ENCODE measurements at places on chromosomes 4 and X.

DNA sequence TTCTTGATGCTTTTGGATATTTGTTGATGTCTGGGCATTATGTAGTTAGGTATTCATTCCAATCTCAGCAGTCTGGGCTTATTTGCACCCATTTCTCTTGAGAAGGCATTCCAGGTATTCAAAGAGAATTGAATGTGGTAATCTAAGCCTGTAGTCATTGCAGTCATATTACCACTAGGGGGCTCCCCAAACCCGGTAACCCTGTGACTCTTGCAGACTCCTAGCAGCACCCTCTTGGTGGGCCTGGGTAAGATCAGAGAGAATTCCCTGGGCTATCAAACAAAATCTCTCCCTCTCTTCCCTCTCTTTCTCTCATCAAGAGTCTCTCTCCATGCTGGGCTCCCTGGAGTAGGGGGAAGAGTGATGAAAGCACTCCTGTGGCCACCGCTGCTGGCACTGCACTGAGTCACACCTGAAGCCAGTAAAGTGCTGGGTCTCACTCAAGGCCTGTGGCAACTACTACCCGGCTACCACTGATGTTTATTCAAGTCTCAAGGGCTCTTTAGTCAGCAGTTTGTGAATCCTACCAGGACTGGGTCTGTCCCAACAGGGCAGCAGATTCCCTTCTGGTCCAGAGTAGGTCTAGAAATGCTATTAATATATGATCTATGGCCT lies 187.7 kb upstream of the NUDT10 start:
- peak; percentile 47 for DNase-seq

DNA sequence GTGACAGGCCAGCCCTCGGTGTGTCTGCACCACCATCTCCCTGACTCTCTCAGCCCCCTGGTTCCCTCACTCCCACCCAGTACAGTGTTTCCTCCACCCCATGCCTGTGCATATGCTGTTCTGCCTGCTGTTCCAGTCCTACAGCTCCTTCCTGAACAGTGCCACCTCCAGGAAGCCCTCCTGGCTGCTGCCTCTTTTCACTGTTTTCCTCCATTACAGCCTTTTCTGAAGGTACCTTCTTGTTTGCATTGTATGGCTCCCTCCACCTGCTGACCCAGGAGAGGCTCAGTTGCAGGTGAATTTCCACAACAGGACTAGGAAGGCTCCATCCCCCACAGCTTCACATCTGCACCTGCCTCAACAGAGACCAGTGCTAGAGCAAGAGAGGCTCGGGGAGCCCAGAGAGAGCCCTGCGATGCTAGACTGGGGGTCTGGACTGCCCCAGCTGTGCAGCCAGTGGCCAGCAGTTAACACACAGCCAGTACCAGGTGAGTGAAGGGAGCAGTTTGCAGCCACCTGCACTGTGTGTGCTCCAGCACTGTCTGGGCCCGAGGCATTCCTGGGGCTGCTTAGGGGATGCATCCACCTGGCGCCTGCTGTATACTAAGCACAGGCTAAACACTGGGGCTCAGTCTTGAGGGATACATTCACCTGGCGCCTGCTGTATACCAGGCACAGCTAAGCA lies 92.0 kb downstream of the ADRA2C start:
- no peak for DNase-seq

- no peak for DNase-seq
Observed at GRCh38 chrX:49999087-49999486, 76.7 kb downstream of the CLCN5 start.

DNA sequence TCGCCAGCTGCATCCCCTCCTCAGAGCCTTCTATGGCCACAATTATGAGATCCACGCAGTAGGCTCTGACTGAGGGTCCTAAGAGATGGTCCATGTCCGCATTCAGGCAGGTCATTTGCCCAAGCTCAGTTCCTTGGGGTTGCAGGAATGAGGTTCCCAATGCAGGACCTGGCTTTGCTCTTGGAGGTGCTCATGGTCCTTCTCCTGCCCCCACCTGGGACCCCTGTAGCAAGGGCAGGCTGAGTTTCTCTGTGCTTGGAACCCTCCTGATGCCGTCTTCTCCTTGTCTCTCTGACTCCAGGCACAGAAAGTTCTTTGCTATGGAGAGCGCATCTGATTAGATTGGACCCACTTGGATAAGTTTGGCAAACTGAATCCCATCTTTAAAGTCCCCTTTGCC lies 16.5 kb upstream of the SHOX start:
- no peak for DNase-seq

- no peak for DNase-seq
Observed at GRCh38 chr4:40372651-40373050, 37.5 kb downstream of the CHRNA9 start.

DNA sequence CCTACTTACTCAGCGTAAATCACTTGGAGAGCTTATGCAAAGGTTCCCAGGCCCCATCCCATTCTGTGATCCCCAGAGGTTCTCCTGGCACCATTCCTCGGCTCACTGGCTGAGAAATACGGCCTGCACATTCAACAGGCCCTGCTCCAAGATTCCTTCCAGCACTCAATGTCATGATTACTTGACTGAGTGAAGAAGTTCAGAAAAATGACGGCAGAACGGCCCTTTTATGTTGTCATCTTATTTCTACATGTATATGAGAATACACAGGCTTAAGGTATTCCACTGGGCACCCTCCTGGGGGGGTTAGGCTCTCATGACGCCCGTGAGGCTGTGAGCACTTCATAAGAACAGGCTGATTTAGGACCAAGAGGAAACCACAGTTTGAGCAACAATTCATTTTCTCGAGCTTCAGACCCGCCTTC lies 190.6 kb downstream of the NSUN7 start:
- DNase-seq, result no peak

DNA sequence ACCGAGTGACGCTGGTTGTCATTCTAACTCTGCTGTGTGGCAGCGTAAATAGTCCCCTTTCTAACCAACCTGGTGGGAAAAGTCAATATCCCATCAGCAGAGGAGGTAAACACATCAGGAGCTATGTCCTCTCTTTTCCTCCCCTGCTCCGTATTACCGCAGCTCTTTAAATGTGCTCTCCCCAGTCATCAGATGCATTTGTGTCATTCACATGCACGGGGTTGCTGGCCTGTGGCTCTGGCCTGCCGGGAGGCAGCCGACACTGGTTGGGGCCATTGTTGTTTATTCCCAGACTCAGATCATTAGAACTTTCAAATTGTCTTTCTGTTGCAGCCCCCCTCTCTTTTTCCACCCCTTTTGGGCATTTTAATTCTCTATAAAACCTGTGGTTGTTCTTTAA lies 21.9 kb downstream of the ARX start:
- DNase-seq, result no peak

- DNase-seq, result no peak
Observed at GRCh38 chrX:6645216-6645615, 110.3 kb upstream of the VCX3A start.

DNA sequence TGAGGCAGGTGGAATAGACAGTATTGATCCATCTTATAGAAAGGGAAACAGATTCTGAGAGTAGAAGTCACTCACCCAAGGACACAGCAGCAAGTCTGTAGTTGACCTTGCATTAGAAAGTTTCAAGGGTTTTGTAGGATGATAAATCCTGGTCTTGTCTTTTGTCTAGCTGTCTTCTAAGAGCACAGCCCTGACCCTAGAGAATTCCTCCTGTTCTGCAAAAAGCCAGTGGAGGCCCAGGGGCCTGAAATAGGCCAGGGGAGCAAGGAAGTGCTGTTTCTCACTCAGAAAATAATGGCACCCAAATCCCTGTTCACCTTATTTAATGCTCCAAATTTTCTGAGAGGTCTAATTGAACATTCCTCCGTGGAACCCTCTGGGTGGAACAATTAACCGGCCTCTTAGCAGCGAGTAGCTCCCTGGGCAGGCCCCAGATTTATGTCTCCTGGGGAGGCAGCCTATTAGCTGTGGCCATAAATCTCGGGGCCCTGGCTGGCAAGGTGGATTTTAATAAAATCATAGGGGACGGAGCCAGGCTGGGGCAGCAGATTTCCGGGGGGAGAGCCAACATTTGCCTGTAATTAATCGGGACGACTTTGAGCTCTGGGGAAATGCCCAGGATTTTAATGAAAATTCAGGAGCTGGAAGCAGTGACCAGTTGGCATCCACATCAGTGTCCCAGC lies 49.2 kb upstream of the MSX1 start:
- DNase-seq, result no peak

GRCh38 chr4:80216100-80216761 lies 18.9 kb downstream of the PRDM8 start:
- no peak for DNase-seq
